ENCODE measurements at places on chromosomes 1 and 21.

DNA sequence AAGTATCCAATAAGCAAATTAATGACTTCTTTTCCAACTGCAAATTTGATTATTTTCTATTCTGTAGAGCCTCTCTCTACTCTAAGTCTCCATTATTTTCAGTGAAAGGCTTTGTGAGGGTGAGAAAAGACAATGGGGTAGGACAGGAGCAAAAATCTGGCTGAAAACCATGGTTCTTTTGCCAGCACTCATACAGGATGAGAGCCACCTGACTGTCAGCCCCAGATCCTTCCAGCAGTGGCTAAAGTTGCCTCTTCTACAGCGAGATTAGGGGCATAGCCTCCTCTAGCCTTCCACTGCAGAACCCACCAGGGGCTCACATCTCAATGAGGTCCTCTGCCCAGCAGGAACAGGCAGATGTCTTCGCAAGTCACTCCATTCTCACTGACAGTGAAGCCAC lies 23.7 kb downstream of the NMNAT2 start:
- DNase-seq = no peak

DNA sequence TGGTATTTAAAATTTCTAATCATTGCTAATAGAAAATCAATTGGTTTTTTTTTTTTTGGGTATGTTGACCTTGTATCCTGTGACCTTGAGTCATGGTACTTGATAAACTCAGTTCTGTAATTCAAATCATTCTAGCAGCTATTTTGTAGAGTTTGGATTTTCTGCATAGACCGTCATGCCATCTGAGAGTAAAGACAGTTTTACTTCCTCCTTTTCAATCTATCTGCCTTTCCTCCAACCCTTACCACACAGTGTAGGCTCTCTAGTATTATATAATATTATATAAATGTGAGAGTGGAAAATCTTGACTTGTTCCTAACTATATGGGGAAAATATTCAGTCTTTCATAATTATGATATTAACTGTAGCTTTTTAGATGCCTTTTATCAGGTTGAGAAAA lies 7.0 kb downstream of the TDRD5 start:
- DNase-seq = no peak

- no peak for DNase-seq
Observed at GRCh38 chr1:25795946-25796810, 3.8 kb upstream of the SELENON start.

DNA sequence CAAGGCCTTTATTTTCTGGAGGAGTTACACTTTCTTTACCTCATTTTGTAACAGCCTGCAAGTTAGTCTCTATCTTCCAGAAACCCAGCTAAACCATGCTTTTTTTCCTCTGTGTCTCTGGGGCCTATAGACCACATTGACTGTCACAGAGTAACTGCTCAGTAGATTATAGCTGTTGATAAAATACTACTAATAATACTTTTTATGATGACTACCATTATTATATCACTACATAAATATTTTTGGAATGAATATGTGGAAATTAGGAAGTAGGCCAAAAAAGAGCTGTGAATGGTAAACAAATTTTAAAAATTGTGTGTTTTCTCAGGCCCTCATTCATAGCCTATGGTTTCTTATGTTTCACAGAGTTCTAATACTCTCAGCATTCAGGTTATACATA lies 233.1 kb upstream of the USP24 start:
- DNase-seq = no peak

DNA sequence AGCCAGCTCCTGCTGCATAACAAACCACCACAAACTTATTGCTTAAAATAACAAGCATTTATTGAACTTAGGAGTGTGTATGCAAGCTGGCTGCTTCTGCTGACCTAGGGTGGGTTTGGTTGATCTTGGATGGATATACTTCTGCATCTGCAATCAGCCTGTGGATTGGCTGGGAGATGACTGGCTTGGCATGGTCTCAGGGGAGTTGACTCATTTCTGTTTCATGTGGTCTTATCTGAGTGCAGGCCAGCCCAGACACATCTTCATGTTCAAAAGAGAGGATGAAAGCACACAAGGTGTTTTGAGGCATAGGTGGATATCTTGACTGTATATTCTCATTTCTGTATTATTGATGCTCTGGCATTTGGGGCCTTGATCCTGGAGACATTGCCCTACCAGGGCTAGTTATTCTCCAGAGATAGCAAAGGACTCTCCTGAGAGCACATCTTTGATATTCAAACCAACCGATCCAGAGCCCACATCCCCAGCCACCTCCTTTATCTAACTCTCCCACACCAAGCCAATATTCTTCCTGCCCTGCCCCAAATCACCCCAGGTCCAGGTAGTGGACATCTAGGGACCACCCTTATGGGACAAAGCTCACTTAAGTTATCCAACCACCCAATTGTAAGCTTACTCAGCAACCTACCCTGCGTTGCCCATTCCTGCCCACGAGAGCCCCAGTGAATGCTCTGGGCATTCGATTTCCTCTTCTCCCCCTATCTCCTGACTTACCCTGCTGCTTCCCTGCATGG lies 350.8 kb downstream of the PTPRU start:
- DNase-seq = no peak

DNA sequence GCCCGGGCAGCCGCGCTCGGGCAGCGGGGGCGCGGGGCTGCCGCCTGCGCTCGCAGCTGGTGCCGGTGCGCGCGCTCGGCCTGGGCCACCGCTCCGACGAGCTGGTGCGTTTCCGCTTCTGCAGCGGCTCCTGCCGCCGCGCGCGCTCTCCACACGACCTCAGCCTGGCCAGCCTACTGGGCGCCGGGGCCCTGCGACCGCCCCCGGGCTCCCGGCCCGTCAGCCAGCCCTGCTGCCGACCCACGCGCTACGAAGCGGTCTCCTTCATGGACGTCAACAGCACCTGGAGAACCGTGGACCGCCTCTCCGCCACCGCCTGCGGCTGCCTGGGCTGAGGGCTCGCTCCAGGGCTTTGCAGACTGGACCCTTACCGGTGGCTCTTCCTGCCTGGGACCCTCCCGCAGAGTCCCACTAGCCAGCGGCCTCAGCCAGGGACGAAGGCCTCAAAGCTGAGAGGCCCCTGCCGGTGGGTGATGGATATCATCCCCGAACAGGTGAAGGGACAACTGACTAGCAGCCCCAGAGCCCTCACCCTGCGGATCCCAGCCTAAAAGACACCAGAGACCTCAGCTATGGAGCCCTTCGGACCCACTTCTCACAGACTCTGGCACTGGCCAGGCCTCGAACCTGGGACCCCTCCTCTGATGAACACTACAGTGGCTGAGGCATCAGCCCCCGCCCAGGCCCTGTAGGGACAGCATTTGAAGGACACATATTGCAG lies 3.0 kb downstream of the ARTN start:
- DNase-seq = no peak

DNA sequence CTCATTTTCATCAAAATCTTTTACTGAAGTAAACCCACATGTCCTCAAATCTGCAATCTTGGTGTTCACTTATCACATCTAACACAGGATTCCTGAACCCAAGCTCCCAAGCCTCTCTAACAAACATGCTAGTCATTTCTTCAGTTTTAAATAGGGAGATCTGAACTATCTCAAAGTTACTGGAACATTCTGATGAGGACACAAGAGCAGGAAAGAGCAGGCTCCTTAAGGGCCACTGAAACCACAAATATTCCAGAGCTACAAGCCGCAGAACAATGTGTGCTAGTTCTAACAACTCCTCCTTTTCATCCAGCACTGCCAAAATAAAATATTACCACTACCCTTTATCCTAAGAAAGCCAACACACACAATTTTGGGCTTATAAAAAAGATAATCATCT lies 38.9 kb downstream of the WARS2 start:
- peak; percentile 54 for DNase-seq

DNA sequence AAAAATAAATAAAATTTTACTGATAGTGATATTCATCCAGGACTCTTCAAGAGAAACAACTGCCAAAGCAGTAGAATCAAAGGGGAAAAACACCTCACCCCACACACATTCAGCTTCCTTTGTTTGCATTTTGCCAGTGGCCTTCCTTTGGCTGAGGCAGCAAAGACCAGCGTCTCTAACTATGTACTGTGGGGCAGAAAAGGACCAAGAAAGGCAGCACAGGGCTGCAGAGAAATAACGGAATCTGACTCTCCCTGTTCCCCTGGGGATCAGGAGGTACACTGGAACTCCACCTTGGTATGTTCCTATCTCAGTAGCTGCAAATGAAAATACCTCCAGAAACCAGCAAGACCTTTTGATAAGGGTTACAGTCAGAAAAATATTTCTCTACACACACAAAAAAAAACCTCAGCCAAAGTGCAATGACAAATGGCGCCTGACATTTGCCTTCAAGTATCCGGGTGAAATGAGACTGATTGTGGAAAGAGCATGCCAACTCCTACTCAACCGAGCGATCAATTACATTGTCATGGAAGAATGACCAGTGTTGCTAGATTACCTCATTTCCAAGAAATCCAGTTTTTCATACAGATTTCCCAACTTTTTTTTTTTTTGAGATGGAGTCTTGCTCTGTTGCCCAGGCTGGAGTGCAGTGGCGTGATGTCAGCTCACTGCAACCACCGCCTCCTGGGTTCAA lies 50.9 kb downstream of the TARBP1 start:
- DNase-seq = no peak

DNA sequence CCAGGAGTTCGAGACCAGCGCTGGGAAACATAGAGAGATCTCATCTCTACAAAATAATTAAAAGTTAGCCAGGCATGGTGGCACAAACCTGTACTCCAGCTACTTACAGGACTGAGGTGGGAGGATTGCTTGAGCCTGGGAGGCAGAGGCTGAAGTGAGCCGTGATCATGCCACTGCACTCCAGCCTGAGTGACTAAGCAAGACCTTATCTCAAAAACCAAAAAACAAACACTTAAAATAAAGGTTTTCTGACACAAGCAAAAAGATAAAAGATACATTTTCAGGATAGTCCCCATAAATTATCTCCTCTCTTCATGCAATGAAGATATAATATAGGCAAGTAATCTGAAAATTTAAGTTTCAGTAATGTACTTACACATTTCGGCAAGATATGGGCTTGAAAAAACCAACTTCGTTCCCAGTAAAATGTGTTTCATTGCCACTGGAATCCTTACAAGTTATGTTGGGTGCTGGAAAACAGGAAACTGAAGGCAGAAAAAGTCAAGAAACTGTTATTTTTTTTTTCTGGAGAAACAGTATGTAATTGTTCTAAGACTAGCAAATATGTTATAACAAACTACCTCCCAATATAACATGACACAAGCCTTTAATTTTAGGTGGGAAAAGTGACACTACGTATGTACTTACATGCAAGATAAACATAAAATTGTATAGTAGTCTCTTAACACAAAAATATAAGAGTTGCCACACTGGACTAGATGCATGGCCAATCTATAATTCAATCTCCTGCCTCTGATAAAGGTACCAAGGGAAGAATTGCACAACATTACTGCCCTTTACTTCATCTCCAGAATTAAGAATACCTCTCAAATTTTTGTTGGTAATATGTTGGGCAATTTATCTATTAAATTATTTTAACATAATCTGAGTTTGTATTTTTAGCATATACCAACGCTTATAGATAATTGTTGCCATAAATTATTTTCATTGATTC lies 15.7 kb downstream of the TM2D1 start:
- DNase-seq = no peak

DNA sequence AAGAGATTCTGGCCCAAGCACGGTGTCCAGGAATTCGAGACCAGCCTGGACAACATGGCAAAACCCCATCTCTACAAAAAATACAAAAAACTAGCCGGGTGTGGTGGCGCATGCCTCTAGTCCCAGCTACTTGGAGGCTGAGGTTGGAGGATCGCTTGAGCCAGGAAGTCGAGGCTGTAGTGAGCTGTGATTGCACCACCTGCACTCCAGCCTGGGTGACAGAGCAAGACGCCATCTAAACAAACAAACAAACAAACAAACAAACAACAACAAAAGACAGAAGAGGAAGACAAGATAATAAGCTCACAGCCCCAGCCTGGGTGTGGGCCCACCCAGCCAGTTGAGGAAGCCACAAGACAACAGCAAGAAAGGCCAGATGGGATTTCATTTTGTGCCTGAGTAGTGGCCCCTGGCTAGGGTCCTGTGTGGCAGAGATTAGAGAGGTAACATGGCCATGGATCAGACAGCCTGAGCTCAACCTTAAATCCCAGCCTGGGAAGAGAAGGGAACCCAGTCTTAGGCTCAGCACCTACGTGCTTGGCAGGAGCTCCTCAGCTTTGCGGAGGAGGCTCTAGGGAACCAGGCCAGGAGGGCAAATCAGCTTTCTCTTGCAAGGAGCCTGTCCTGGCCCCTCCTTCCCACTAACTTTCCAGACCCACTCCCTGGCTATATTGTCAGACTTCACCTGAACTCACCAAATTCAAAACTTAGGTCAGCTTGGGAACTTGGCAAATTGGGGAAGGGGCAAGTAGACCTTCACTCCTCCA lies 4.9 kb upstream of the BEST4 start:
- DNase-seq = no peak

DNA sequence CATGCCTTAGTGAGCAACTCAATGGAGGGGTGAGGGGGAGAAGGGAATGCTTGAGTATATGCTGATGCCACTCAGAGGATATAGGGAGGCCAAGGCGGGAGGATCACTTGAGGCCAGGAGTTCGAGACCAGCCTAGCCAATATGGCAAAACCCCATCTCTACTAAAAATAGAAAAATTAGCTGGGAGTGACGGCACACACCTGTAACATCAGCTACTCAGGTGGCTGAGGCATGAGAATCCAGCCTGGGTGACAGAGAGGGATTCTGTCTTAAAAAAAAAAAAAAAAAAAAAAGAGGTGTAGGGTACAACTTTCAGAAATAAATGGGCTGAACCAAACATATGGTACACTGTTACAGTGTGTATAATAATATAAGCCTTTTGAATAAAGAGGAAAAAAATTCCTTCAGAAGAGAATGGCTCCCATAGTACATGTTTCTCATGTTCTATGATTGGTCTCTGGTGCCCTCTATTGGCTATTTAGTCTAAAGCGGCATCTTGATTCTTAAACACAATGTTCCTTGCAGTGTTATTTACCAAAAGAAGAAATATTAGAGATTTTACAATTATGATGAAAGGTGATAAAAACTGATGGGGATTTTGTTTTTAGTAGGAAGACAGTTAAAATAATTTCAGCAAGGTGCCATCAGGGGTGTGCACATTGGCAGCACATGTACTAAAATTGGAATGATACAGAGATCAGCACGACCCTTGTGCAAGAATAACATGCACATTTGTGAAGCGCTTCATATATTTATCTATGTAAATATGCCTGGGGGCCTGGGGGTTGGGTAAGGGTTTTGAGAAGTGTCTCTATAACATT lies 109.8 kb downstream of the PATJ start:
- DNase-seq = peak; percentile 41

GRCh38 chr21:38156200-38156599 lies 100.6 kb upstream of the KCNJ15 start:
- no peak for DNase-seq

DNA sequence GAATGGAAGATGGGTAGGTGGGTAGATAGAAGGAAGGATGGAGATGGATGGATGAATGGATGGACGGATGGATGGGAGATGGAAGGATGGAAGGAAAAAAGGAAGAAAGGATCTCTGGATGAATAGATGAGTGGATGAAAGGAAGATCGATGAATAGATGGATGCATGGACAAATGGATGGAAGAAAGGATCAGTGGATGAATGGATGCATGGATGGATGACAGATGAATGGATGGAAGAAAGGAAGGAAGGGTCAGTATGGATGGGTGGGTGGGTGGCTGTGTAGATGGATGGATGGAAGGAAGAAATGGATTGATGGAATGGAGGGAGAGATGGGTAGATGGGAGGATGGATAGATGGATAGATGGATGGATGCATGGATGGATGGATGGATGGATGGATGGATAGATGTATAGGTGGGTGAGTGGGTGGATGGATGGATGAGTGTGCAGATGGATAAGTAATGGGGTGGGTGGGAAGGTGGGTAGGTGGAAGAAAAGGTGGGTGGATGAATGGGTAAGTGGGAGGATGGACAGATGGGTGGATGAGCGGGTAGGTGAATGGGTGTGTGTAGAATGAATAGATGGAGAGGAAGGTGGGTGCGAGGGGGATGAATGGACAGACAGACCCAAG lies 14.6 kb downstream of the KIF17 start:
- no peak for DNase-seq
